ENCODE measurements at places on chromosomes 12 and 14. TPM values are rescaled to one million over a fixed set of nuclear protein-coding genes. Genes with fewer than 3 reads are reported as not detected.

DNA sequence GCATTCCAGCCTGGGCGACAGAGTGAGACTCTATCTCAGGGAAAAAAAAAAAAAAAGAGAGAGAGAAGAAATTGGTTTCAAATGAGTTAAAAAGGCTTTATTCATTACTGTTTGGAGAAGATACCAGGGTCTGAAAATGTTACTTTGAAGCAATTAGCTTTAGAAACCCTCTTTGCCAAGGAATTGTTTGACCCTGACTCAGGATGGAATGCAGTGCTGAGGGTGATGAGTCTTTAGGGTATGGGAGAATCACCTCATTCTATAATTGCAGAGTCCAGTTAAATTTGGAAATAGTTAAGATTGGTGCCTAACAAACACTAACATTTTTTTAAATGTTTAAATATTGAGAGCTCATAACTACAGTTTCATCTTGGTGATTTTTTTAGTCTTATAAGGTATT is 13.3 kb downstream of the RAP1B start:
- DNase-seq: no peak

DNA sequence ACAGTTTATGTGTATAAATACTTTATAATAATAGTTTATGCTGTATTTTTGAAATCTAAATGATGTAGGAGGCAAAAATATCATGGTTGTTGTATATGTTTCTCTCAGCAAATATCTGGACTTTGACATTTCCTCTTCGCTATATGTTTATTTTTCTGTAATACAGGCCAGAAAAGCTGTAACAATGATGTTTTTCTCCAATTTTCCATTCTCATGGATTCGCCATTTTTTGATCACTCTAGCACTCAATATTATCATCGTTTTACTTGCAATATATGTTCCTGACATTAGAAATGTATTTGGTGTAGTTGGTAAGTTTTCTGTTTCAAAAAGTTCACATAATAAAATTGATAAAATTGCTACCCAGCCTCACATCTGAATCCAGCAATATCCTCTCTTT is 70.6 kb downstream of the SLC38A6 start:
- no peak for DNase-seq

DNA sequence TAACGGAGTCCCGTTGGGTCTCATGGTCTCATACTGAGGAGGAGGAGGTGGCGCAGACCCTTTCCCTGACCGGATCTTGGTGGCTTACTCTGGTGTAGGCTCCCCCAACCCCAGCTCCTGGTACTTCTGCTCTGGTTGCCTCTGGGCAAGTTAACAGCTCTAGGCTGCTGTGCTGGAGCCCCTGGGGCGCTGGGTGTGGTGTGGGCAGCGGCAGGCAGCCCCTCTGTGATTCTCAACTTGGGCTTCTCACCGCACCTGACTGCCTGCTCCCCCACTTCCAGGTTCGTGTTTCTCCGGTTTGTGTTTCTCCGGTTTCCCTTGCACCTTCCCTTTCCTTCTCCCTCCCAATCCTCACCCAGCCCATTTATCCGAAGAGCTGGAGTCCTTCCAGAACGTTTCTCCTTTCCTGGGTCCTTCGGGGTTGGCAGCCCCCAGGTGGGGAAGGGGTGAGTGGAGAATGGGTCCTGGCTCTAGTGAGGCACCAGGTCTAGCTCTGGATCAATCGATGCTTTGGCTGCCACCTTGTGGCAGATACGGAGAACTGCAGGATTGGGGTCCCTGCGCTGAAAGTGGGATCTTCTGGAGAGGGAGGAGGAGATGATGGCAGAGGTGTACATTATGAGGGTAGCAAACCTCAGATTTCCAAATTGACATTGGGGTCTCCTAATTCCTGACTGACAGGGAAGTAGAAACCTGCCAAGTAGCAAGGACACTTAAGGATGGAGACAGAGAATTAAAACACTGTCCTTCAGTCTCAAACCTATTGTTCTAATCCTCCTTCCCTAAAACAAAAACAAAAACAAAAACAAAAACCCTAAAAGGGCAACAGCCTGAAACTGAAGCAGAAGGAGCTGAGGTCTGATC is 8.3 kb downstream of the CISTR start:
- no peak for DNase-seq

DNA sequence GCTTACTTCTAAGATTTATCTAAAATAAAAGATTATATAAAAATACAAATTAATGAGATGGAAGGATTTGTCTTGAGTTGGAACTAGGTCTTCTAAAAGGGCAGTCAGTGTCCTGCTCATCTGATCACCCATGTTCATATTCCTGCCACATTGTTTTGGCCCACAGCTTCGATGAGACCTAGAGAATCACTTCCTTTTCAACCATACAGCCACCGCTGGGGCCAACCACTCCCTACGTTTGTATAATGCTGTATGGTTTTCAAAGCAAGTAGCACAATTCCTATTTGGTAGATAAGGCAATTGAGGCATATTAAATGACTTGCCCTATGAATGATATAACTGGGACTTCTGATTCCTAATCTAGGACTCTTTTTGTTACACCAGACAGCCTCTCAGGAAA is 249.4 kb downstream of the ZFP36L1 start:
- no peak for DNase-seq

The SERPINA1 gene
- total RNA-seq: 197 TPM

GRCh38 chr12:9870286-9870866 is 1.2 kb upstream of the CLEC2B start:
- DNase-seq: no peak

The PLEKHD1 gene
- total RNA-seq: 0.18 TPM

The LRP10 gene
- total RNA-seq: 308 TPM

The TRPV4 gene
- total RNA-seq: 0.36 TPM
